ENCODE measurements at places on chromosomes 3 and 15.

GRCh38 chr3:66353039-66353438 lies 132.2 kb downstream of the SLC25A26 start:
- no peak for DNase-seq

- DNase-seq, result no peak
Measured at GRCh38 chr3:172029425-172030098, 9.8 kb upstream of the FNDC3B start.

GRCh38 chr15:48331796-48332641 lies 790 bp downstream of the DUT start:
- peak; percentile 69 for DNase-seq

GRCh38 chr3:171013822-171014748 lies 12.4 kb downstream of the SLC2A2 start:
- no peak for DNase-seq

DNA sequence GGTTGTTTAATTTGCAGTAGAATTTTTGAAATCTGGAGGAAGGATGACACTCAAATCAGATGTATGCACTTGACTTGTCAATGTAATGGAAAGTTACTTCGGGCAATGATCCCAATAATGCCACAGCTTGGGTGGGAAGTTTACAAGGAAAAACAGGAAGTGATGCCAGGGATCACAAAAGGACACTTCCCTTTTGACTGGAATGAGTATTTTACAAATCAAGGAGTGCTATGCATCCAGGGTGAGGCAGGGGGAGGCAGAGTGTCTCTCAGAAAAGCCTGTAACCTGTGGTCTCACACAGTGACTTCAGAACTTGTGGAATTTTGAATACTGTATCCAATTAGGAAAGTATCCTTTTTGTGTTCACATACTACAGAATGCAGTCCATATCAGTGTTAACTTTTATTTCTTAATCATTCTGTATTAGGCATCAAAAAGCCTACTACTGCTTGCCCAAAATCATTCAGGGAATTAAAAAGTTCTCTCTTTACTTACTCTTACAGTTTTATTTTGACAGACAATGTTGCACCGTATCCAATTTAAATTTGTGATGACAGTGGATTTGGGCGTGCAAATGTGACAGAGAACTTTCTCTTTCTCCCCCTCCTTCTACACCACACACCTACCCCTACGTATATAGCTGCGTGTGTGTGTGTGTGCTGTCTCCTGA lies 445.1 kb downstream of the MECOM start:
- peak; percentile 24 for DNase-seq

DNA sequence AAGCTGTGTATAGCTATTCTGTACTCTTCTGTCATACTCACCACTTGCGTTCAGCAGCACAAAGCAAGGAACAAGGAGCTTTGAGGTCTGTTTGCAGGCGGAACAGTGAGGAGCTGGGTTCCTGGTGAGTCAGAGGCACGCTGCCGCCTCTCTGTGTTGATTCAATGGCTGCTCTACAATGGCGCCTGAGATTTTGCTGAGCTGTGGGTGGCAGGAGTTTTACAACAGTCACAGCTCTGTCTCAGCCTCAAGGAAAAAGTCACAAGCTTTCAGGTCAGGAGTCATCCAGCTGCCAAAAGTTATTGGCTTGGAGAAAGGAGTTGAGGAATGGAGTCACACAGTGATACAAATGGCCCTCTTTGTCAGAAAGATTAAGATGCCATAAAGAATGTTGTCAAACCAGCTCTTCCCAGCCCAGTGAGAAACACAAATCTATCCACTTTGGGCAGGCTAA lies 98.1 kb downstream of the SSR3 start:
- no peak for DNase-seq

DNA sequence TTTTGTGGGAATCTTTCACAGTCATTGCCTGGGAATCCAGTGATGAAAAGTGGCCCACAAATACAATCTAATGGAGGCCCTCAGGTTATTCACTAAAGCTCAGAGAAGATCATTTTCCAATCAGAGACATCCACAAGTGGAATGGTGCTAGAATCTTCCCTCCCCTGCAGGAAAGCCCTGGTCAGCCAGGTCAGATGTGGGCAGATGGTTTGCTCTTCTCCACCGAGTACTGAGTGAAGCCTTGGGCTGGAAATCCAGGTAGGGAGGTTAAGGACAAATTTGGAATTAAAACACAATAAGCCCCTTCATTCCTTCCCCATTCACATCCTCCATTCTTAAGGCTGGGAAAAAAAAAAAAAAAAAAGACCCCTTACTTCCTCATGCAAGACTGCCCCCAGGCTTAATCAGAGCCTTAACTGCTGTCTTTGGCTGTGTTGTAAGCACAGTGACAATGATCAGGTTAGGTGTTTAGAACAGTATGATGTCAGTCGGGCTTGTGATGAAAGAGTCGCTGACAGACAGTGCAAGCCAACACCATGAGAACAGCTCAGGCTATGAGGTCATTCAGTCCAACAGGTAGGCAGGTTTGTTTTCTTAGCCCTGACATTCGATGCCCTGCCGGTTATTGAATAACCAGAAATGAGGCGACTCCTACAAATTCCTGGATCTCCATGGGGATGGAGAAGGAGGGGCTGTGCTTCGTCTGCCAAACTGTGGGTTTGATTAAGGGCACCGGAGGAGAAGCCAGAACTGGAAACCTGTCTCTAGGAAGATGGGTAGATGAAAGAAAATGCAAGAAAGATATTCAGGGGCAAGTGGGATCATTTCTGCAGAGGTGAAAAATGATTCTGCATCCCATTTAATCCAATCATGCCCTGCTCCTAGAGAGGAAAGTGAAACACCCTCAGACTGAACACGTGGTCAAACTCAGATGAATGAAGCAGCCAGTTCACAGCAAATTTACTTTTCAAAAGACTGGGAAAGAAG lies 23.5 kb upstream of the HES1 start:
- peak; percentile 97 for DNase-seq

DNA sequence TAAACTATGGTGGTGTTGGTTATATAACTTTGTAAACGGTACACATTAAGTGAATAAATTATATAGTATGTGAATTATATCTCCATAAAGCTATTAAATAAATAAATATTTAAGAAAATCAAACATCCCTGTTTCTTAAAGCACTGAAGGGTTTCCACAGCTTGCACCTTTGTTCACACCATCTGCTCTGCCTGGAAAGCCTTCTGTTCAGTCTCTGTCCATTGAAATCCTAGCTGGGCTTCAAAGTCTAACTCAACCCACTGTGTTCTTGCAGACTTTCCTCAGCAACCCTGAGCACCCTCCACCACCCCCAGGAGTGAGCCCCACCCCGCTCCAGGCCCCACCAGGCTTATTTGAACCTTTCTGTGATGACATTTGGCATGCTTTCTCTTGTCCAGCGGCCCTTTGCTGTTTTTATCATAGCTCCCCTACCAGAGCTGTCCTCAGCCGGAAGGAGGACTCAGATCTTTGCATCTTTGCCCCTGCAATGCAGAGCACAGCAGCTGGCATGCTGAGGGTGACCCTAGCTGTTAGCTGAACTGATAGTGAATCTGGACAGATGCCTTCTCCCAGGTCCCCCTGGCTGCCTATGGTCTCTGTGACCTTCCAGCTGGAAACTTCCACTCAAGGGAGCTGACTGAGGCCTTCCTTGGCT lies 105.2 kb downstream of the DAPK2 start:
- no peak for DNase-seq

DNA sequence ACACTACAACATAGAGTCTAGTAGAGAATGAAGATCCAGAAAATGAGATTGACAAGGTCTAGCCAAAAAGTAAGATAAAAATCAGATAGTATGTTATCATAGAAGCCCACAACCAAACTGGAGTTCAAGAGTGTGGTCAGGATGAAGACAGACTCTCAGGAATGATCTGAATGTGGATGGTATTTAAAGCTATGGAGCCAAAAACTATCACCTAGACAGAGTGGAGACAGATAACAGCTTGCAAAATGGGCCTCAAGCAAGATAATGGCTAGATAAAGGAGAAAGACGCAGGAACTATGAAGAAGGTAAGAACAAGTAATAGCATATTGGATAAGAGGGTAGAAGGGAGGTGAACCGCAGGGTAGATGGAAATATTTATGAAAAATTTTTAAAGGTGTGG lies 35.4 kb downstream of the ZMAT3 start:
- DNase-seq, result no peak

- no peak for DNase-seq
Measured at GRCh38 chr3:182239316-182239715, 527.6 kb downstream of the SOX2 start.

GRCh38 chr3:49058011-49058410 lies 28.8 kb upstream of the IMPDH2 start:
- DNase-seq, result no peak

DNA sequence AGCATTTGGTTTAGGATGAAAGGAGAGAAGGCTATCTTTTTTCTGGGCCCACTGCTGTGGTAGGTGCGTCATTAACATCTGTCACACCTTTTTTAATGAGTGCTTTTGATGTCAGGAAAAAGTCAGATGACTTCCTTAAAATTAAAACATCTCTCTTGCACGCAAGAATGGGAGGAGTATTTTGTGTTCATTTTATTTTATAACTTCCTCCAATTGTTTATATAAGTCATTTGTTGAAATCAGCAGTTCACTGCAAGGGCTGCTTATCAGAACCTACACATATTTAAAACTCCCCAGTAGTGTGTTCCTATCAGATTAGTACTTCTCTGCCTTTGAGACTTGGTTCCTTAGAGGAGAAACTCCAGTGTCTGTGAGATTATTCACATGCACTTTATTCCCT lies 143.8 kb downstream of the NEO1 start:
- DNase-seq, result no peak

DNA sequence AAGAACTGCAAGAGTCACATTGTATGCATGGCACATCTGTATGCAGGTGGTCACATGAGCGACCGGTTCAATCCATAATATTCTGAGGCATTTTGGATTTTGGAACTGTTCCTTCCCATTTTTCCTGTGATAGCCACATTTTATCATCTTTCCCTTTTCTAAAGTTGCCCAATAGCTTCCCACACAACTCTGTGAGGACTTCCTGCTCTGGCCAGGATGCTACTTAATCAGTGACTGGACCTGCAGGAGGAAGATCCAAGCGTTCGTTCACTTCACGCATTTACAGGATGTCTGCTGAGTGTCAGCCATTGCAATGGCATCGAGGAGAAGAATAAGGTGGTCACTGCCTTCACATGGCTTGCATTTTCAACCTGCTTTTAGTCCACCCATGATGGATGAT lies 9.8 kb downstream of the KLHL6 start:
- DNase-seq, result no peak

DNA sequence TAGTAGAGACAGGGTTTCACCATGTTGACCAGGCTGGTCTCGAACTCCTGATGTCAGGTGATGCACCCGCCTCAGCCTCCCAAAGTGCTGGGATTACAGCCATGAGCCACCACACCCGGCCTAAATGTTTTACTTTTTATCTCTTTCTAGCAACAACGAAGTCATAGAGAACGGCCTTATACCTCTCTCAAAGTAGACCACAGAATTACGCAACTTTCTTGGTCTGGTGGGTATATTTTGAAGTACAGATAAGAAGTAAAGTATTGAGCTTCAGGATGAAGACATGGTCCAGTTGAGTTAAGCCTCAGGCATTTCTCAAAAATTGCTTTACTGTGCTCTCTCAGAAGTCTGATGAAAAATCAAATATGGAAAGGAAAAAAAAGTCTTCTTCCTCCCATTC lies 30.6 kb downstream of the FAM240A start:
- no peak for DNase-seq

GRCh38 chr15:44147636-44148035 lies 47.4 kb downstream of the FRMD5 start:
- no peak for DNase-seq

GRCh38 chr3:5296362-5296761 lies 108.9 kb downstream of the EDEM1 start:
- DNase-seq, result no peak

DNA sequence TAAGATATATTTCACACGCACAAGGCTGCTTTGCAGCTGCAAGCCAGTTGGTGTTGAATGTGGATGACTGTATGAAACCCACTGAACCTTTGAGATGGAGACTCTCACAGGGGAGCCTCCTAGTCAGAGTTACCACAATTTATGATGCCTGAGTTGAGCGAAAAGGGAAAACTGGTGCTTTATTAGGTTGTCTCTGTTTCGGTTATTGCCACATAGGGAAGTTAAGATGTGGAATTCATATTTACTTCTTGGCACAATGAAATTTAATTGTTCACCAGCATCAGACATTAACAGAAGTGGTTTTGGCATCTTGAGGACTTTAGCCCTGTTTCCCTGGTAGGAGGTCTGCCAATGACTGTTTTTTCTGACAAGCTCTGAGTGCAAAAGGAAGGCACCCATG lies 358.2 kb downstream of the SQOR start:
- DNase-seq, result no peak

- no peak for DNase-seq
Measured at GRCh38 chr3:57421336-57421735, 122.8 kb downstream of the DNAH12 start.

DNA sequence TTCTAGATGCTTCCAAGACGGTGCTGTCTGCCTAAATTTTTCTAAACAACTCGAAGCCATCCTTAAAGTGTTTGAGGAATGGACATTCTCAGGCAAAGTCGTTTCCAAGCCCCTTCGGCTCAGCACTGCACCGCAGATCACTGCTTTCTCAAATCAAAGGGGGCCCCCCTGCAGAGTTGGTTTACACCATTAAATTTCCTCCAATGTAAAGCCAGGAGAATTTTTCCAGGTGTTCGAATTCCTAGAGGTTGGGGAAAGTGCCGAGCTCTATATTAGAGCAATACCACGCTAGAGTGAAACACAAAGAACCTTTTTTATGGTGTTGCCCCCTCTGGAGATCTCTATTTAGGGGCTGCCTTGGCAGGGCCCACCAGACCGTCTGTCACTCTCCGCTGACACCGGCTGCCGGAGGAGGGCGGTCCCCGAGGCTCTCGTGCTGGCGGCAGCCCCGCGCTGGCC lies 277.9 kb upstream of the NR2F2 start:
- no peak for DNase-seq

DNA sequence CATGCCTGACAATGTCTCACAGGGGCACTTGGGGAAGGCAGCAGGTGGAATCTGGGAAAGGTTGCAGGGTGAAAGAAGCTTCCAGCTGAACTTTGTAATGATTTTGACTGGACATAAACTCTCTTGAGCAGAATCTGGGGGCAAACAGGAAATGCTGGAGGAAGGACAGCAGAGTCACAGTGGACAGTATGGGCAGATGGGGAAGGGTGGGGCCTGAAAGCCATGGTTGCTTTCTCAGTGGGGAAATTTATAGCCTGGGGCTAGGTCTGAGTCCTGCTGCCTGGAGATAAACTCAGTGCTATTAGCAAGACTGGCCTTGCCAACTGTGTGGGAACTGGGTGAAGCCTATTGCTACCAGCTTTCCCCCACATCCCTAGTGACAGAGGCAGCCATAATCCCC lies 203.2 kb downstream of the OSBPL10 start:
- DNase-seq, result no peak

GRCh38 chr3:69791106-69791505 lies 51.8 kb downstream of the MITF start:
- peak; percentile 21 for DNase-seq

DNA sequence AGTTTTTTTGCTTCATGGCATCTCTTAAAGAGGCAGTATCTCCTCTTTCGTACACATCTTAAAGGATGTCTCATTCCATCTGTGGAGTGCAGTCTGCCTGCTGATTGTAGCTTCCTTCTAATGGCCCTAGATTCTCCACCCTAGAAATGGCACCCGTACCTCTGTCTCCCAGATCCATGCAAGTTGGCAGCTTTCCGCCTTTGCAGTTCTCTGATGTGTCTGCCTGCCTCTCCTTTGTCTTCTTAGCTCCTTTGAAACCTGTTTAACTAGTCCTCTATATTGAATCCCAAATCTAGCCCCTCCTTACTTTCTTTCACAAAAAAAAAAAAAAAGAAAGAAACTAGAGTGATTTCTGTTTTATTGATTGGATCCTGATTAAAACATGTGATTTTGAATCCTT lies 1025.0 kb downstream of the ZPLD1 start:
- DNase-seq, result no peak

- peak; percentile 52 for DNase-seq
Measured at GRCh38 chr3:42229942-42230688, 35.9 kb downstream of the CCK start.

GRCh38 chr3:54826251-54826691 lies 101.6 kb downstream of the LRTM1 start:
- DNase-seq, result no peak
